ENCODE measurements at places on chromosomes 4 and X. TPM values are rescaled to one million over a fixed set of nuclear protein-coding genes. Genes with fewer than 3 reads are reported as not detected.

The ZMAT1 gene
- total RNA-seq: 19.8 TPM

The RHOXF2B gene
- total RNA-seq: not detected

The NXT2 gene
- total RNA-seq: 9.7 TPM

The SPANXN1 gene
- total RNA-seq: not detected
